ENCODE measurements at places on chromosomes 11 and 22. TPM values are rescaled to one million over a fixed set of nuclear protein-coding genes. Genes with fewer than 3 reads are reported as not detected.

Gene TMEM258
- 74.6 TPM for total RNA-seq

Gene BDNF
- total RNA-seq: not detected

Gene NEFH
- total RNA-seq: 0.23 TPM

Gene RIMBP3C
- total RNA-seq: not detected

Gene GGT1
- 10.9 TPM for total RNA-seq

Gene SMTNL1
- total RNA-seq: not detected

Gene OR52H1
- 0.28 TPM for total RNA-seq

Gene TPBGL
- 0.17 TPM for total RNA-seq

Gene FHIP1B
- 92.1 TPM for total RNA-seq

Gene CABP4
- total RNA-seq: 1.9 TPM

GRCh38 chr22:26554956-26555355 lies 35.0 kb downstream of the TPST2 start:
- DNase-seq: no peak

GRCh38 chr11:69018924-69019323 lies 5.9 kb upstream of the MRGPRF start:
- no peak for DNase-seq

DNA sequence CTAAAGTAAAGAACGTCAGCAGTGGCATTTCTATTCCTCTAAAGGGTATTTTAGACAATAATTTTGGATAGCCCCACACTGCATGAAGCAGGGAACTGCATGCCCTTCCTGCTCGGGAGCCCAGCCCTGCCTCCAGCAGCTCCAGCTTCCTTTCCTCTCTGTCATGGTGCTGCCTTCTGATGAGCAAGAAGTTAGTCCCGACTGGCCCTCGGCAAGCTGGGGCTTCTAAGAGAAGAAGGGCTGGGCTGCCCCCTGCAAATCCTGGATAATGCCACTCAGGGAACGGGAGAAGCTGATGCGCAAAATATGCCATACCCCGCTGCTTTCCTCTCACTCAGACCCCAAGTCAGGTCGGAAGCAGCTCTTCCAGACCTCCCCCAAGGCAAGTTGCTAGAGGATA lies 296.4 kb downstream of the ETS1 start:
- no peak for DNase-seq

- DNase-seq: peak; percentile 37
These were observed 24.0 kb upstream of the TMEM191C start for GRCh38 chr22:21443057-21443734.

- no peak for DNase-seq
These were observed 37.9 kb downstream of the CELF1 start for GRCh38 chr11:47514825-47515647.

- no peak for DNase-seq
These were observed 185.9 kb downstream of the FAT3 start for GRCh38 chr11:92410526-92410925.

GRCh38 chr11:119729581-119729927 lies 554 bp upstream of the NECTIN1 start:
- no peak for DNase-seq

DNA sequence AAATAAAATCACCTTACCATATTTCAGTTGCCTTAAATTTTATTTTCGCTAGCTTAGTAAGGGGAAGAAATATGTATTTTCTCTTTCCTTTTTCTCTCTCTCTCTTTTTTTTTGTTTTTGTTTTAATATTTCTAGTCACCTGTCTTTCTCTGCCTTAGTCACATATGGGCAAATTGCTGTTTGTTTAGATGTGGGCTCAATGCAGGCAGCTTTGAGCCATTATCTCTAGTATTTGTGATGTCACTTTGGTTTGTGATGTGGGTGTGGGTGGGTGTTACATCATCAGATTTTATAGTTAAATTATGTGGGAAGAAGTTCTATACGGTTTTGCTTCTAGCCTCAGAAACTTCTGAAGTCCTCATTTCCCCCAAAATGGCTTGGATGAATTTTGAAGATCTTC lies at the start of gene C22orf31:
Gene C22orf31 (minus strand): TSS at position 59 of the 400 bp plus-strand sequence. CDS start 39 bp downstream, at position 20.
- DNase-seq: no peak

DNA sequence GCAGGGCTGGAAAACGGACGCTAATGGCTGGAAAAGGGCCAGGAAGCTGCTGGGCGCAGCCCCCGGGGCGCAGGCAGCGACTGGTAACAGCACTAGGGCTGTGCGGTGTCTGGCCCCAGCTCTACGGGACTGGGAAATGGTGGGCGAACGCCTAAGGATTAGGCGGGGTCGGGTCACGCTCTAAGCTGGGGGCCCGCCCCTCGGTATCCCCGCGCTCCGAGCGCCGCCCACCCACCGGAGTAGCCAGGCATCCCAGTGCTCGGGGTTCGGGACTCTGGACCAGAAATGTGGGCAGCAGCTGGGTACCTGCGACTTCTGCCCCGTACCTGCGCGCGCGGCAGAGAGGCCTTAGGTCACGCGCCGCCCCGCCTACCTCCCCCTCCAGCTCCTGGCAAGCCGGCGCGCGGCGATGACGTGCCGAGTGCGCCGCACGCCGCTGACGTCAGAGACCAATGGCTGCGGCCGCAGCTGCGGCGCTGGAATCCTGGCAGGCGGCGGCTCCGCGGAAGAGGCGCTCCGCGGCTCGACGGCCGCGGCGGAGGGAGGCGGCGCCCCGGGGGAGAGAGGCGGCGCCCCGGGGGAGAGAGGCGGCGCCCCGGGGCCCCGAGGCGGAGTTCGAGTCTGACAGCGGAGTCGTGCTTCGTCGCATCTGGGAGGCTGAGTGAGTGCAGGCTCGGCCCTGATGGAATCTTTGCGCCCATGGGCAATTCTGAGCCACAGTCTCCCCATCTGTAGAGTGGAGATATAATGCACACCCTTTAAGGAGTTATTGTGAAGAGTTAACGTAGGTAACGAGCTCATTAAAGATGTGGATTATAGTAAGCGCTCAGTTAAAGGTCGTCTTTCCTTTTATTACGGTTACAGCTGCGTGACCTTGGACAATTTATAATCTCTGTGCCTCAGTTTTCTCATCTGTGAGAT lies at the start of the genes HPS4 and SRRD:
Gene HPS4 (minus strand): TSS at position 345 of the 921 bp plus-strand sequence. CDS start 2,021 bp downstream, outside the sequence.
Gene SRRD (plus strand): TSS at position 439 of the 921 bp plus-strand sequence. CDS start 14 bp downstream, at position 453.
- DNase-seq: peak; percentile 94

GRCh38 chr11:78181185-78181584 lies 7.2 kb downstream of the KCTD21 start:
- no peak for DNase-seq

GRCh38 chr22:43279867-43280522 lies 63.2 kb downstream of the SCUBE1 start:
- no peak for DNase-seq

GRCh38 chr11:47433157-47433556 lies 6.9 kb upstream of the PSMC3 start:
- no peak for DNase-seq

DNA sequence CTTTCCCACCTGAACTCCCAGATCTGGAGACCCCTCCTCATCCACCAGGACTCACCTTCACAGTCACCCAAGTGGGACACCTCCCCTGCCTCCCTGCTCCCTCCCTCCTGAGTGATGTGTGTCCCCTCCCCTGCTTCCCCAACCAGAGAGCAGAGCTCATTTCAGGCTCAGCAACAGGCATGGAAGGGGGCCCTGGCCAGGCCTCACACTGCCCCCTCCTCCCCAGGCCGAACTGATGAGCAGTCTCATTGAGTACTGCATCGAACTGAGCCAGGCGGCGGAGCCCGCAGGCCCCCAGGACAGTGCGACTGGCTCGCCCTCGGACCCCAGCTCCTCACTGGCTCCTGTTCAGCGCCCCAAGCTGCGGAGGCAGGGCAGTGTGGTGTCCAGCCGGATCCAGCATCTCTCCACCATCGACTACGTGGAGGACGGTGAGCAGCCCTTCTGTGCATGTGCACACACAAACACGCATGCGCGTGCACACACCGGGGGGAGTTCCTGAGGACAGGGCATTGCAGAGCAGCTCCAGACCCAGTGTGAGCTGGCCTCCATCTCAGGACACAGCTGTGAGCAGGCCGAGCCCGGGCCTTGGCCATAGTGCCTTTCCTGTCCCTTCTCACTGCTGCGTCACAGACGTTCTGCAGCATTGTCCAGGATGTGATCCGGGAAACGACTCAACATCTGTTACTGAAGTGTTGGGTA lies 17.8 kb upstream of the NEAT1 start:
- no peak for DNase-seq

GRCh38 chr11:1502954-1503707 lies 16.6 kb upstream of the MOB2 start:
- DNase-seq: no peak
